Activated CD4-positive, alpha-beta memory T cell treated with anti-CD3 and anti-CD28 coated beads for 36 hours (primary cell): ENCODE measurements at places on chromosomes 13 and 19. TPM values are rescaled to one million over a fixed set of nuclear protein-coding genes. Genes with fewer than 3 reads are reported as not detected.

GRCh38 chr19:16075430-16076153, 703 bp upstream of the TPM4 start:
- no peak for DNase-seq

Gene IFNL1
- total RNA-seq: 1.2 TPM

DNA sequence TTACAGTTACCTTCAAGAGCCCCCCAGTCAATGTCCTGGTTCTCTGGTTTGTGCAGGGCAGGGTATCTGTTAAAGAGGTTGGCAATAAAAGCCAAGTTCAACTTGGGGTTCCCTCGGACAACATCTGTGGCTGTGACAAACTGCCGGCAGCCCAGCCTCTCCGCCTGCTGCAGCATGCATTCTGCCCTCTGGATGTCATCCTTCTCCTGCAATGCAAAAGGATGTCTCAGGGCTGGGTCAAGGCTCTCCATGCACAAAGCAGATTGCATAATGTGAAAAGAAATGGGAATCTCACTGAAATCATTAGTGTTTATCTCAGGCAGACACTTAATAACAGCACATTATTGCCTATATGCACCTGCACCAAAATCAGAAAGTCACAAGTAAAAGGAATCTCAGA, 35.1 kb downstream of the LCP1 start:
- no peak for DNase-seq

DNA sequence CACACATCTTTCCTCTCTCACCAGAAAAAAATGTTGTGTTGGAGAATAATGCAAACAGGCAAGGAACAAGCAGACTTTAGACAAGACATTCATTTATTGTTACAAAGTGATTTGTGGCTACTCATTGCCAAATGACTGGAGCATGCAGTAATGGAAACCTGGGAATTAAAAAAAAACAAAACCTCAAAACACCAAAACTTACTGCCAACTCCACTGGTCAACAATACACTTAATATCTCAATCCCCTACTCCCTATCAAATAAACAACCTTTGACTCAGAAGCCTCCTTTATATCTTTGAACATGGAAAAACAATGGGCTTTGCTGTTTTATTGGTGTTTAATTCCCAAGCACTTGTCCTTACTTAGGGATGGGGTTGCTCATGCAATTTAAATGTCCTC, 112.8 kb downstream of the POSTN start:
- DNase-seq: no peak

GRCh38 chr19:27905074-27905473, 1307.9 kb downstream of the UQCRFS1 start:
- DNase-seq: no peak

Gene EFNB2
- total RNA-seq: 0.07 TPM
